ENCODE measurements at places on chromosomes 2 and 18.

GRCh38 chr2:54606393-54606958 is 117.0 kb upstream of the EML6 start:
- DNase-seq = no peak

GRCh38 chr2:96730212-96730611 is 9.7 kb downstream of the LMAN2L start:
- no peak for DNase-seq

DNA sequence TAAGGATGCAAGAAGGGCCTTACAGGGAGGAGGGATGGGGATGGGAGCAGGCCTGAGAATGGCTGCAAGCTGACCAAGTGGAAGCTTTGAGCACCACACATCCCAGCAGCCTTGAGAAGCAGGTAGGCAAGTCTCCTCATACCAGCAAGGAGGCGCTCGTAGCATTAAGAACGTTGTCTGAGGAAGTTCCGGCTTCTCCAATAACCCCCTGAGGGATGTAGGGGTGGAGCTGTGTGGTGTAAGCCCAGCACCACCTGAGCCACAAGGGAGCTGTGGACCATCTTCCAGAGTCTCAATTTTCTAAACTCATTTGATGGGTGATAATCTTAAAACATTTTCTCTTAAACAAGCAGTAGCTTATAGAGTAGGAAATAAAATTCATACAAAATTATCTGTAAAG is 50.6 kb downstream of the ST3GAL5 start:
- DNase-seq = no peak

GRCh38 chr2:240839152-240840143 is 19.4 kb upstream of the KIF1A start:
- no peak for DNase-seq

Data from SIG-M5 (cell line).